Suprapubic skin (tissue), 4 donors: ENCODE measurements at places on chromosomes 7 and 10.

GRCh38 chr7:24956021-24956420 lies 24.0 kb downstream of the OSBPL3 start:
- no peaks in the 10 kb centered on the region for H3K4me1 ChIP-seq
- no peaks in the 10 kb centered on the region for H3K27me3 ChIP-seq
- H3K27ac ChIP-seq, result no peak overlapping the region
- H3K36me3 ChIP-seq, result no peaks in the 10 kb centered on the region

DNA sequence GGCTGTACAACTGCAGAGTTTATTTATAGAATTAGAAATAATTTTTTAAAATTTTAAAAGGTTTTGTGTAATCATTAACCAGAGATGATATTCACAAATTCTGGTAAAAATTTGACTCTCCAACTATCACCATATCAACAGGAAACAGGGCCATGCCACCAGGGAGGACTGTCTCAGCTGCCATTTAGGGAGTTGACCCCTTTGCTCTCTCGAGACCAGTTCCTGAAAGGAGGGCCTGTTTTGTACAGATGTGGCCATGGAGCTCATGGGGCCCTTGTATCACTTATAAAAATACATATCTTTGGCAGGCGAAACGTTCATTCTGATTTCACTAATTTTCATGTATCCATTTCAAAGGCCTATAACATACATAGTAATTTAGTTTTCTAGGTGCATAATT lies 20.3 kb downstream of the H2AZ2 start:
- no peaks in the 10 kb centered on the region for H3K27me3 ChIP-seq
- no peaks in the 10 kb centered on the region for H3K4me1 ChIP-seq
- H3K27ac ChIP-seq, result no peak overlapping the region
- peaks cover 48% of the 10 kb centered on the region for H3K36me3 ChIP-seq
- DNase-seq, result no peak

GRCh38 chr7:93578762-93579161 lies 4.2 kb upstream of the CALCR start:
- no peaks in the 10 kb centered on the region for H3K36me3 ChIP-seq
- no peak overlapping the region for H3K27ac ChIP-seq
- H3K4me3 ChIP-seq, result no peak overlapping the region

GRCh38 chr10:50423448-50423847 lies 172.1 kb upstream of the ASAH2 start:
- DNase-seq, result no peak
- H3K27me3 ChIP-seq, result no peaks in the 10 kb centered on the region
- no peak overlapping the region for H3K27ac ChIP-seq
- H3K36me3 ChIP-seq, result no peaks in the 10 kb centered on the region

DNA sequence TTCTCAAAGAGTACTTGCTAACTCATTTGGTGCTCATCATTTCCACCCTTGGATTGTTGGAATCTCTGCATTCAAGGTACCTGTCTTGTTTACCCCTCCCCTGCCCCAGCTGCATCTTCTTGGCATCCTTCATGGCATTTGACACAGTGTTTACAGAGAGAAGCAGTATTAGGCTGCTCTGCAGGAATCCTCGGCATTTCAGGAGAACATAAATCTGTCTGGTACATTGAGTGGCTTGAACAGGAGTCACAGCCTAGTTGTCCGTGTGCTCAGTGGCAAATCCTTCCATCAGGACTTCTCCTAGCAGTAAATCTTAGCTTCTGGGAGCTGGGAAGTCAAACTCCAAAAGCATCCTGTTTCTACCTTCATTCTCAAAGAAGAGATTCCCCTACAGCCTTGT lies 136.8 kb upstream of the YAE1 start:
- H3K4me3 ChIP-seq, result no peak overlapping the region
- no peak for DNase-seq
- H3K4me1 ChIP-seq, result no peaks in the 10 kb centered on the region
- no peak overlapping the region for H3K27ac ChIP-seq

GRCh38 chr10:54833029-54833428 lies 32.0 kb upstream of the PCDH15 start:
- H3K27ac ChIP-seq, result no peak overlapping the region
- H3K4me3 ChIP-seq, result no peak overlapping the region
- no peaks in the 10 kb centered on the region for H3K27me3 ChIP-seq
- no peak for DNase-seq

GRCh38 chr7:55191161-55191925 lies 172.5 kb downstream of the EGFR start:
- peaks cover 67% of the 10 kb centered on the region for H3K36me3 ChIP-seq
- DNase-seq, result peak; percentile 48
- no peak overlapping the region for H3K27ac ChIP-seq
- H3K27me3 ChIP-seq, result no peaks in the 10 kb centered on the region
- peaks cover 10% of the 10 kb centered on the region for H3K4me1 ChIP-seq
- no peak overlapping the region for H3K4me3 ChIP-seq

DNA sequence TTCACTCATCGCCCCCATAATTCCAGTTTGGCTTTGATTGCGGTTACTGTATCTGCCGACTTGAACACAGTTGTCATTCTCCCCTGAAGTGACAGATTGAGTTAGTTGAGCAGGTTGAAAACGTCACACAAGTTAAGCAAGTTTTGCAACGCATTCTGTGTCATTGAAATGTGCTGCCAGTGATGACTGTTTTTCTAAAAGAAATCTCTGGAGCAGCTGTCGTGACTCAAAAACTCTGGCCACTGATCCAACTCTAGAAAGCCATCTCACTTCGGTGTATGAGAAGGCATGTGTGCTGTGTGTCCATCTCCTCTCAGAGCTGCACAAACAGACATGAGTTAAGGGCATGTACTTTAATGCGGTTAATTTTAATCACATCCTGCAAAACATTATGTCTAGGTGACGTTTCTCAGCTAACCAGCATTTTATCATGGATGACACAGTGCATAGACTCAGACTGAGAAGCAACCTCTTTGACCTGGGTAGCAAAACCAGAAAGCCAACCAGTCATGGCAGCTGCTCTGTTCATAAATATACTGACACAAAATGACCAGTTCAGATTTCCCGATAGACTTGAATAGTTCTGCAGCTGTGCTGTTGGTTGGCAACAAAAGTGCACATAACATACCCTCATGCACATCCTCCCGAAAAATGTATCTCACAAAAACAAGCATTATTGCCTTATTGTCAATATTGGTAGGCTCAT lies 69.3 kb downstream of the CSTF2T start:
- no peak overlapping the region for H3K27ac ChIP-seq
- no peaks in the 10 kb centered on the region for H3K36me3 ChIP-seq
- no peaks in the 10 kb centered on the region for H3K27me3 ChIP-seq
- no peak overlapping the region for H3K4me3 ChIP-seq
- DNase-seq, result no peak

DNA sequence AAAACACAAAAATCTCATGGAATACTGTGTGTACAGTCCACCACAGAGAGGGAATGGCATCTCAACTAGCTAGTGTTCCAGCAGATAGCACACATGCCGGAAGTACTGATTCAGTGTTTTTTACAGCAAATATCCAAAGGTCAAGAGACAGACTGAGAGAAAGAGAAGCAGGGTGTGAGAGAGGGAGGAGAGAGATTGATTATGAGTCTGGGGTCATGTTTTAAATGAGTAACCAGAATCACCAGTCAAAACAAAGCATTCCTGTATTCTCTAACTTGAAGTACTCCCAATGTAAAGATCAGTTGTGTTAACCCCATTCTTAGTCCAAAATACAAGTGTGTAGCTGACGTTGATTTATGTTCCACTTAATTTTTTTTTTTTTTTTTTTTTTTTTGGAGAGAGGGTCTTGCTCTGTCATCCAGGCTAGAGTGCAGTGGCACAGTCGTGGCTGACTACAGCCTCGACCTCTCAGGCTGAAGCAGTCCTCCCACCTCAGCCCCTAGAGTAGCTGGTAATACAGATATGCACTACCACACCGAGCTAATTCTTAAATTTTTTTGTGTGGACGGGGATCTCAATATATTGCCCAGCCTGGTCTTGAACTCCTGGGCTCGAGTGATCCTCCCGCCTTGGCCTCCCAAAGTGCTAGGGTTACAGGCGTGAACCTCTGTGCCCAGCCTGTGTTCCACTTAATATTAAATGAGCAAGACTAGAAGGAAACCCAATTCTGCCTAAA lies 114.2 kb downstream of the TAF3 start:
- no peaks in the 10 kb centered on the region for H3K36me3 ChIP-seq
- peaks cover 3% of the 10 kb centered on the region for H3K4me1 ChIP-seq
- no peak for DNase-seq

DNA sequence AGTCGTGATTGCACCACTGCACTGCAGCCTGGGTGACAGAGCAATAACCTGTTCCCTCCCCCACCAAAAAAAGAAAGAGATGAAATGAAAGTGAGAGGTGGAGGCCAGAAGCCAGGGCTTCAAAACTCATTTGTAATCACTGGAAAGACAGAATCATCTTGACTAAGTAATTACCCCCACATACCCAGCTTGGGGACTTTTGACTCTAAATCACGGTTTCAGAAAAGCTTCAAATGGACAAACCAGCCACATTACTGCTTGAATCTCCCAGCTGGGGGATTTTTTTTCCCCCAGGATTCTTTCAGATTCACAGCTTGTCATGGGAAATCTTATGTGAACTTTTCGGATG lies 361.0 kb downstream of the FRMD4A start:
- H3K4me3 ChIP-seq, result no peak overlapping the region
- no peak for DNase-seq
- no peaks in the 10 kb centered on the region for H3K36me3 ChIP-seq
- H3K4me1 ChIP-seq, result no peaks in the 10 kb centered on the region
- no peaks in the 10 kb centered on the region for H3K27me3 ChIP-seq

DNA sequence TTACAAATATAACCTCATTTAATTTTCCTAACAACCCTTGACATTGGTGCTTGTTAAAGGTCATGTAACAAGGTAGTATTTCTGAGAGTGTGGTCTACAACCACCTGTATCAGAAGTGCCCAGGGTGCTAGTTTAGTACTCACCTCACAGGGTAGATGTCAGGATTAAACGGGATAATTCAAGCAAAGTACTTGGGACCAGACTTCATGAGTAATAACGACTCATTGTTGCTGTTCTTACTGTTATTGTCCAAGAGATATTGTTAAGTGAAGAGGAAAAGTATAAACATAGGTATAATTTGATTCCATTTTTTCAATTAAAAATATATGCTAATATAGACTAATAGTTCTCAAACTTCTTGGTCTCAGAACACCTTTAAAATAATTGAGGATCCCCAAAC lies 179.3 kb downstream of the WNT2 start:
- H3K4me1 ChIP-seq, result no peaks in the 10 kb centered on the region
- peaks cover under 1% of the 10 kb centered on the region for H3K36me3 ChIP-seq
- H3K27me3 ChIP-seq, result no peaks in the 10 kb centered on the region
- no peak overlapping the region for H3K27ac ChIP-seq

DNA sequence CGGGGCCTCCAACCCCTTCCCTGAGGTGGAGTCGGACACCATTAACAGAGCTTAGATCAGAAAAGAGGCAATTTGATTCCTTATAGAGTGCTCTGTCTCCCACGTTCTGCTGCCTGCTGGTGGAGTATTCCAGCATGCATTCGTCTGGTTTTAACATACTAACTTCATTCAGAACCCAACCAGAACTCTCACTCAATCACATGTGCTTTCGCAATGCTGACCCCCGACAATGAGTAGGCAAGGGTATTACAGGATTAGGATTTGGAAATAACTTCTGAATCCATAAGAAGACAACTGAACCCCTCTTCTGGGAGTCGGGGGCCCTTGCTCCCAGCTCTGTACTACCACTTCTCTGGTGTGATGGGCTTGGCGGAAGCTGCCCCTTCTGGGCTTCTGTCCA lies 55.7 kb upstream of the HABP2 start:
- H3K36me3 ChIP-seq, result no peaks in the 10 kb centered on the region
- H3K4me3 ChIP-seq, result no peak overlapping the region
- no peaks in the 10 kb centered on the region for H3K27me3 ChIP-seq
- H3K27ac ChIP-seq, result peak overlapping the region; percentile 66
- peaks cover 40% of the 10 kb centered on the region for H3K4me1 ChIP-seq
- no peak for DNase-seq

- DNase-seq, result no peak
- H3K4me1 ChIP-seq, result no peaks in the 10 kb centered on the region
- no peaks in the 10 kb centered on the region for H3K36me3 ChIP-seq
- H3K27me3 ChIP-seq, result no peaks in the 10 kb centered on the region
- no peak overlapping the region for H3K27ac ChIP-seq
Measured at GRCh38 chr7:40570223-40570622, 435.4 kb downstream of the SUGCT start.

DNA sequence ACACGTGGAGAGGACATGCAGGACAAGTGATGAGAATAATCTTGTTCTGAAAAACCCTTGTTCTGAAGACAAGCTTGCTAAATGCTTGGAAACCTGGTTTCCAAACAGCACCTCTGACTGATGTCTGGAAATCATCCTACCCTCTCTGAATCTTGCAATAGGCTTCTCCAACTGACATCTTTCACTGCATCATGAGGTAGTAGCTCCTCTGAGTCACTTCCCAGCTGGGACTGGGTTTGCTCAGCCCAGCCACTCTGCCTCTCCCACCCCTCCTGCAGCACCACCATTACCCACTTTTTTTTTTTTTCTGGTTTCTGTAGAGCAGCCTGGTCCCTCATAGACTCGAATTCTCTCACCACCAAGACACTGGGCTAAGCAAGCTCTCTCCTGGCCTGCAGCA lies 919.8 kb downstream of the GRID1 start:
- H3K36me3 ChIP-seq, result no peaks in the 10 kb centered on the region
- no peaks in the 10 kb centered on the region for H3K27me3 ChIP-seq
- no peaks in the 10 kb centered on the region for H3K4me1 ChIP-seq

GRCh38 chr10:65571011-65571570 lies 1354.7 kb upstream of the LRRTM3 start:
- no peaks in the 10 kb centered on the region for H3K36me3 ChIP-seq
- H3K4me3 ChIP-seq, result peak overlapping the region; percentile 54
- peak overlapping the region; percentile 46 for H3K27ac ChIP-seq
- H3K27me3 ChIP-seq, result no peaks in the 10 kb centered on the region
- H3K4me1 ChIP-seq, result no peaks in the 10 kb centered on the region
- DNase-seq, result no peak

DNA sequence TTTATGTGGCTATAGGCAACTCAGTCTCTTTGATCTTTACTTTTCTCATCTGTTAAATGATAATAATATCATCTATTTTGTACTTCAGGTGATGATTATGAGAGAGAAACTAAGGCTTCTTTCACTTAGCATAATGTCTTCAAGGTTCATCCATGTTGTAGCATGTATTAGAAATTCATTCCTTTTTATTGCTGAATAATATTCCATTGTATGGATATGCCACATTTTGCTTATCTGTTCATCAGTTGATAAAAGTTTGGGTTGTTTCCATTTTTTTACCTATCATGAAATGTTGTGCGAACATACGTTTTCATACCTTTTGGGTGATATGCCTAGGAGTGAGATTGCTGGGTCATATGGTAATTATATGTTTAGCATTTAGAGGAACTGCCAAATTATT lies 7.2 kb upstream of the CDK13 start:
- H3K27me3 ChIP-seq, result no peaks in the 10 kb centered on the region
- H3K36me3 ChIP-seq, result no peaks in the 10 kb centered on the region
- no peak overlapping the region for H3K27ac ChIP-seq

- H3K4me1 ChIP-seq, result peaks cover 10% of the 10 kb centered on the region
- DNase-seq, result no peak
- peak overlapping the region; percentile 26 for H3K4me3 ChIP-seq
- H3K27me3 ChIP-seq, result no peaks in the 10 kb centered on the region
- no peaks in the 10 kb centered on the region for H3K36me3 ChIP-seq
Measured at GRCh38 chr7:47493976-47494911, 87.7 kb downstream of the TNS3 start.
